Activated CD8-positive, alpha-beta memory T cell treated with anti-CD3 and anti-CD28 coated beads for 36 hours (primary cell): ENCODE measurements at places on chromosomes 13 and 19. TPM values are rescaled to one million over a fixed set of nuclear protein-coding genes. Genes with fewer than 3 reads are reported as not detected.

Gene HSD17B14
- 0.27 TPM for total RNA-seq

Gene AP1M2
- not detected for total RNA-seq

Gene ADPRHL1
- total RNA-seq, result 0.65 TPM

Gene SMIM44
- total RNA-seq, result not detected

Gene MBD3L4
- not detected for total RNA-seq

Gene GPR12
- not detected for total RNA-seq

Gene ZNF681
- 4.2 TPM for total RNA-seq

Gene ZNF554
- total RNA-seq, result 1.7 TPM

Gene GNG14
- not detected for total RNA-seq

Gene GAS6
- total RNA-seq, result not detected

Gene GDF15
- total RNA-seq, result not detected

Gene MYO16
- total RNA-seq, result not detected

Gene ZNF728
- not detected for total RNA-seq

Gene FAM98C
- 16.0 TPM for total RNA-seq

Gene KLF1
- 0.69 TPM for total RNA-seq

Gene FCER2
- 1.8 TPM for total RNA-seq

Gene CEACAM7
- not detected for total RNA-seq

Gene PLK5
- total RNA-seq, result not detected

Gene PCP2
- not detected for total RNA-seq

Gene KCTD15
- total RNA-seq, result 6.4 TPM

Gene B3GNT3
- not detected for total RNA-seq

Gene IFI30
- total RNA-seq, result 24.6 TPM

Gene ZNF208
- total RNA-seq, result 2.2 TPM

Gene KLK12
- total RNA-seq, result not detected

Gene TUBB4A
- total RNA-seq, result 8.9 TPM

Gene SERP2
- 0.53 TPM for total RNA-seq

Gene CASP14
- not detected for total RNA-seq

Gene CRX
- total RNA-seq, result not detected

Gene SLC27A1
- total RNA-seq, result 2.5 TPM

Gene FUT3
- total RNA-seq, result not detected

Gene AXL
- total RNA-seq, result 0.21 TPM

Gene IZUMO1
- total RNA-seq, result not detected

Gene ZNF69
- 3.0 TPM for total RNA-seq

Gene ZNF611
- 20.0 TPM for total RNA-seq

Gene ATP8B3
- total RNA-seq, result 1.7 TPM

Gene IGFL1
- not detected for total RNA-seq

Gene MEF2B
- 2.7 TPM for total RNA-seq

Gene ZNF285
- total RNA-seq, result 0.72 TPM

Gene COX7A1
- not detected for total RNA-seq

Gene GNG7
- total RNA-seq, result 0.29 TPM
